Upper lobe of left lung (tissue), 6 donors: ENCODE measurements at places on chromosomes 1 and 21. TPM values are rescaled to one million over a fixed set of nuclear protein-coding genes. Genes with fewer than 3 reads are reported as not detected.

GRCh38 chr1:185440877-185441276, 123.8 kb upstream of the IVNS1ABP start:
- no peak for DNase-seq

- no peak for DNase-seq
Measured at GRCh38 chr1:150971583-150972416, 2.8 kb downstream of the CERS2 start.

- DNase-seq, result no peak
Measured at GRCh38 chr1:97210307-97210706, 488.7 kb downstream of the PTBP2 start.

CD5L gene
- total RNA-seq, result 1.4 TPM

RAB13 gene
- 33.9 TPM for total RNA-seq
